ENCODE measurements at places on chromosomes 1 and 21.

DNA sequence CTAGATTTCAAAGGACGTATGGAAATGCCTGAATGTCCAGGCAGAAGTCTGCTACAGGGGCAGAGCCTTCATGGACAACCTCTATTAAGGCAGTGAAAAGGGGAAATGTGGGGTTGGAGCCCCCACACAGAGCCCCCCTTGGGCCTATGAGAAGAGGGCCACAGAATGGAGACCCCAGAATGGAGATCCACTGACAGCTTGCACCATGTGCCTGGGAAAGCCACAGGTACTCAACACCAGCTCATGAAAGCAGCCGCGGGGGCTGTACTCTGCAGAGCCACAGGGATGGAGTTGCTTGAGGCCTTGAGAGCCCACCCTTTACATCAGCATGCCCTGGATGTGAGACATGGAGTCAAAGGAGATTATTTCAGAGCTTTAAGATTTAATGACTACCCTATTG lies 108.7 kb downstream of the DMRTB1 start:
- no peak for DNase-seq

- DNase-seq, result no peak
These were observed 5.7 kb downstream of the VAMP4 start for GRCh38 chr1:171736196-171736595.

DNA sequence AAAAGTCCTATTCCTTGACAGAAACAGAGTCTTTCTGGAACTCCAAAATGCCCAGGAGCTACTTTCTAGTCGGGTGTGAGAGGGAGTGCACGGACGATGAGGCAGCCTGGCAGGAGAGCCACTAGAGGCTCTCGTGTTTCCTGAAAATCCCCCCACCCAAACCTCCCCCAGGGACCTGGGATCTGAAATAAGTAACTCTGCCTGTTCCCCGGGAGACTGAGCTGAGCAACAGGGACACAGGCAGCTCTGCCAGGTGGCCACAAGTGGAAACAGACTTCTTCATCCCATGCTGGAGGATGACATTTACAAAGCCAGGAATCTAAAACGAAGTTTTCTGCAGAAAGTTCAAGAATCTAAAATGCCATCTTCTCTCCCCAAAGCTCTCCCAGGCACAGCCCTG lies 77.1 kb downstream of the ITPKB start:
- no peak for DNase-seq

DNA sequence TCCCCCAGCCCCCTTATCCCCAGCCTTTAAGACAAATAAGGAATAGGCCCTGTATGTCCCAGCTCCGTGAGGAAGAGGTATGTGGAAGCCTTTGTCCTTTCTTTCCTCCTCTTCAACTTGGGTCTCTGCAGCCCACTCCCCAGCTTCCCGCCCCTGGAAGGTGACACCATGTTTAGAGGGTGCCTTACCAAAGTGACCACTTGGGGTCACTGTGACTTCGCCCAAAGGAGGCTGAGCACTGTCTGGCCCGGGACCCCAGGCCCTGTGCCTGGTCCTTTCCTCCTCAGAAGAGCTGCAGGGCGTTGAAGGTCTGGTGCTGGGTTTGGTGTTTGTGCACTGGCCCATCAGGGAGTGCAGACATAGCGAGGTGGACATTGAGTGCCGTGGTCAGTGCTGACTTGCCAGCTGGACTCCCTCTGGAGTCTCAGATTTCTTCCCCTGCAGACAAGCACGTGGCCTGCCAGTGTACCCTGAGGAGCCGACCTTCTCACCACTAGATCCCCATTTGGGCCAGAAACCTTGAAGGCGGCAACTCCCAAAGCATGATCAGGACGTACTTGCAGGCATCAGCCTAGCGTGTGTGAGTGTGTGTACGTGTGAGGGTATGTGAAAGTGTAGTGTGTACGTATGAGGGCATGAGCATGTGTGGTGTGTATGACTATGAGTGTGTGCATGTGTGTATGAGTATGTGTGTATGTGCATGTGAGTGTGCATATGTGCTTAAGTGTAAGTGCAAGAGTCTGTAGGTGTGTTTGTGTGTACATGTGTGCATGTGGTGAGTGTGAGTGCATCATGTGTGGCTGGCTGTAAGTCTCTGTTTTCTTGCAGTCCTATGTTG lies 181.4 kb upstream of the KIAA0040 start:
- DNase-seq, result peak; percentile 32

- DNase-seq, result peak; percentile 24
These were observed 380.8 kb downstream of the HHIPL2 start for GRCh38 chr1:222167111-222167510.

DNA sequence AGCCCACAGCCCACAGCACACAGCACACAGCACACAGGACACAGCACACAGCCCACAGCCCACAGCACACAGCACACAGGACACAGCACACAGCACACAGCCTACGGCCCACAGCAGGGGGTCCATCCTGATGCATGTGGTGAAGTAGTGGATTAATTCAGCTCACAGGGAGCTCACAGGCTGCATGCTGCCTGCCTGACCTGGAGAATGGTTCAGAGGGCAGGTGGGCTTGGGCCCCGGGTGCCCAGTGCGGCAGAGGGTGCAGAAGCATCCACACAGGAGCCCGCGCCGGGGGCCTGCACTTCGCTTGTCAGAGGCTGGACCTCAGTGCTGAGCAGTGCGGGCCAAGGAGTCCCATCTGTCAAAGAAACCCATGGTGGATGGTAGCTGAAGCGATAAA lies 21.1 kb upstream of the AJAP1 start:
- no peak for DNase-seq

GRCh38 chr1:37732111-37732780 lies 32.7 kb downstream of the EPHA10 start:
- DNase-seq, result no peak

DNA sequence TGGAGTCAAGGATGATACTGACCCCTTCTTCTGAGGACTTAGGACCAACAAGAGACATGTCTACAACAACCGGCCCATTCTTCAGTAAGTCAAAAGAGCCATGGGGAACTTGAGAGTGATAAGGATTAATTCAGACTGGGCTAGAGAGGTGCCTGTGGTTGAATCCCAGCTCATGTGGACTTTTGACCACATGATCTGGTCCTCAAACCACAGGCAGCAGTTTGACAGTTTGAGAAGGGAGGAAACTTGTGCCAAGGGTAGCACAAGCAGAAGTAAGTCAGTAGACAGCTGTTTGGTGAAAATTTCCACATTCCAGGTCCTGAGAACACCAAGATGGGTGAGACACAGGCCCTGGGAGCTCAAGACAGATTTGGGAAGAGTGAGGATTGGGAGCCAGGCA lies 19.8 kb downstream of the SH3BP5L start:
- no peak for DNase-seq

DNA sequence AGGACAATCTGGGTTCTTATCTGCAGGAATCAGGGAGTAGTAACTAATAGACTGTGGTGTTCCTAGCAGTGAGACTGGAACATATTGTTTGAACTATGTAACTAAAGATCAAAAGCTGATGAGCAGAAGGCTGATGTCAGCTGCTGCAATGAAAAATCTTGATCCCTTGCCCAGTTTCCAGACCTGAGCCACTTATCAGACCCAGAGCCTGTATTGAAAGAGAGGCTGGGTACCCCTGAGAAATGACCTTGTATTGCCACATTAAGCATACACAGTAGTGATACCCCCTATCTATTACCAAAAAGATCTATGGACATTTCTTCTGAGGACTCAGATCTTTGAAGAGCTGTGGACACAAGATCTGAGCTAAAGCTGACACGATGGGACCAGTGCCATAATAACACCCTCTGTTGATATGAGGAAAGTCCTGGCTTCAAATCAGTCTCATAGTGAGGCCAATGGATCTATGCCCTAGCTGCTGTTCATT lies 178.0 kb upstream of the GALNT2 start:
- no peak for DNase-seq

GRCh38 chr1:84277343-84278059 lies 24.0 kb upstream of the SAMD13 start:
- no peak for DNase-seq

DNA sequence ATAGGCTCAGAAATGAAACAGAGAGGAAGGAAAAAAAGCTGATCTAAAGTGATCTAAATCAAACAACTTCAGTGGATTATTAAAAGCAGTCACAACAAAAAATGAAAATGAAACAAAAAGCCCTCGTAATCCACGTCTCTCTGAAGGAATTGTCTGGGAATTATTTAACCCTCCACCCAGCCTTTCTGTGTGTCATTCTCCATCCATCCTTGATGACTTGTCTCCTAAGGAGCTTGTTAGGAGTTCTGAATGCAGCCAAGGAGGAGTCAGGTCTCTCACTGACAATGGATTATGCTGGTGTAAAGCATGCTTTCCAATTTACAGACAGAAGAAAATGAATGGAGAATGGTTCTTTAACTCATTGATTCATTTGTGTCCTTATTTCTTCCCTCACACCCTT lies 359.3 kb upstream of the RUNX1 start:
- DNase-seq, result no peak

DNA sequence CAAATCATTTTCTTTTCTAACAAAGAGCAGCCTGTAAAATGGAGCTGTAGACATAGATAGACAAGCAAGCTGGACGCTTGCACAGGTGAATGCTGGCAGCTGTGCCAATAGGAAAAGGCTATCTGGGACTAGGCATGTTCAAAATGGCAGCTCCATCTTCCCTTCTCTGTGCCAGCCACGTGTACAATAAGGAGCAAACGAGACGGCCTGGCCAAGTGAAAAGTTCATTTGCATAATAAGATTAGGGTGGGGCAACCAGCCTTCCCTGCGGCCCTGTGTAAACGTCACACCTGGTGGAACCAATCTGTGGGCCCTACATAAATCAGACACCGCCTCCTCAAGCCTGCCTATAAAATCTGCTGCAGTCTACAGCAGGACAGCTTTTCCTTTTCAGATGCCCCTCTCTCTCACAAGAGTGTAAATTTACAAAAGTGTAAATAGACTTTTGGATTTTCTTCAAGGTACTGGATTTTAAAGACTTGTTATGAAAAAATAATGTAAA lies 16.6 kb upstream of the EDEM3 start:
- no peak for DNase-seq

DNA sequence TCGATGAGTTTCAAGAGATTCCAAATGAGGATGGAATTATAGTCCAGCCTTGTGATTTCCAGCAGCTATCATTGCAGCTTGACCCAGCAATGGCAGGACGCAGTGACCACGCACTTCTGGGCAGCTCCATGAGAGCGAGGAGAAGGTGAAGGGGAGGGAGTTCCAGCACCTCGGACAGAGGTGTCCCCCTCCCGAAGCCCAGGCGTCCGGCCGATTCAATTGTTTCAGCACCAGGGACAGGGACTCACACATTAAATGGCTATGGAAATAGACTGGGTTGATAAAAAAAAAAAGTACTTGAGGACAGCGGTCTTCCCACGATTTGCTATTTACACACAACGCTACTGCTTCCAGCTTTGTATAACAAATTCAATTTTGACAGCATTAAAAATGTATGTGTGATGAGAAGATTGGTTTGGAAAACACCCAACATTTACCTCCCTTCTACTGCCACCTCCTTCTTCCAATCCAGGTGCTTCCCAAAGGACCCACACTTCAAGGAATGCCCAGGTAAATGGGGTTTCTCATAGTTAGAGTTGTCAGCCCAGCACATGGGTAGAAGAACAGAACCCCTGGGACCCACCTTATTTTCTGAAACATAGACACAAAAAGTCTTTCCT lies 71.8 kb downstream of the DISP3 start:
- peak; percentile 46 for DNase-seq

DNA sequence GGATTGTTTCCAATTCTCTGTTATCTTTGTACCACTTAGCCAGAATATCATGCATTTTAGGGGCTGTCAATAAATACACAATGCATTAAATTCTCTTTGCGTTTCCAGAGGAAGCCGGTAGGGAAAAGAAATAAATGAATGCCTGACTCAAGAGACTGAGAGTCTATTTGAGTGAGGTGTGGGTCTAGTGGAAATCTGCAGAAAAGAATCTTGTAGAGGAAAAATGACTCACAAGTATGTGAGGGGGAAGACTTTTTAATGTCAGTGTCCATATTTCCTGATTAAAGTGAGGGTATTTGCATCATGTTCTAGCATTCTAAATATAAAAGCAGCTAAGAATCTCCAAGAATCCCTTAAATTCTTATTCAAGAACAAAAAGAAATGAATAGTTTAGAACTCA lies 271.1 kb downstream of the PTPRC start:
- DNase-seq, result no peak

DNA sequence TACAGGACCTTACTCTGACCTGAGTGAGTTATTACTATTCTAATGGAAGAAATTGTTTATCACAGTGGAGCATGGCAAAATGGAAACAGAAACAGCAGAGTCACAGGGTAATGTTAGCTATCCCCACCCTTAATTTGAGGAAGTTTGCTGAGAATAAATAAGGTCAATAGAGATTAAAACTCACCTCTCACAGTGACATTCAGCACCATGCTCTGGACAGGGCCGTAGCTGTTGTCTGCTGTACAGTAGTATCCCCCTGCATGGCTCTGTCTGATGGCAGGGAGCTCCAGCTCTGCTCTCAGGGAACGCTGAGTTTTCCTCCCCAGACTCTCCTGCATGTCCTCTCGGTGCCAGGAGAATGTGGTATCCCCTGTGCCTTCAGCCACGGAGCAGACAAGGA lies 11.9 kb downstream of the FCRL4 start:
- no peak for DNase-seq

DNA sequence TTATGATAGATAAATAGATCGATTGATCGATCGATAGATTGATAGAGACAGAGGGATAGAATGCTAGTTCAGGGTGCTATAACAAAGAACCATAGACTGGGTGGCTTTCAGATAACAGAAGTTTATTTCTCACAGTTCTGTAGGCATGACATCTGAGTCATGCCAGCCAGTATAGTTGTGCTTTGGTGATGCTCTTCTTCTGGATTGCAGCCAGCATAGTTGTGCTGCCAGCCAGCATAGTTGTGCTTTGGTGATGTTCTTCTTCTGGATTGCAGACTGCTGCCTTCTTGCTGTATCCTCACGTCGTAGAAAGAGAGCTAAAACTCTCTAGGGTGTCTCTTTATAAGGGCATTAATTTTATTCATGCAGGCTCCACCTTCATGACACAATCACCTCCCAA lies 860.8 kb downstream of the BRINP3 start:
- DNase-seq, result no peak

DNA sequence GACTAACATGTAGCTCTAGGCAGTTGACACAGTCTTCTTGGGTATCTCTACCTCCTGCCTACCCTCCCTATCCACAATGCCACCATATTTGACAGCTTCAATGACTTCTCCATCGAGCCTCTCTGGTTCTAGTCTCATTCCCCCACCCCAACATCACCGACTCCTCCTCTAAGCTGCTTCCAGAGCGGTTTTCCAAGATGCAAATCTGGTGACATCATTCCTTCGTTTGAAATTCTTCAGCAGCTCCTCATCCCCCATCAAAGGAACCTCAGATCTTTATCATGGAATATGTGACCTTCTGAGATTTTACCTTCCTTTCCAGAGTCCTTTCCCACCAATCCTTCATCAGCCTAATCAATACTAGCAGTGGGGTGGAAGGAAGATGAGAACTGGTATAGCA lies 352.4 kb upstream of the RUNX1 start:
- no peak for DNase-seq

DNA sequence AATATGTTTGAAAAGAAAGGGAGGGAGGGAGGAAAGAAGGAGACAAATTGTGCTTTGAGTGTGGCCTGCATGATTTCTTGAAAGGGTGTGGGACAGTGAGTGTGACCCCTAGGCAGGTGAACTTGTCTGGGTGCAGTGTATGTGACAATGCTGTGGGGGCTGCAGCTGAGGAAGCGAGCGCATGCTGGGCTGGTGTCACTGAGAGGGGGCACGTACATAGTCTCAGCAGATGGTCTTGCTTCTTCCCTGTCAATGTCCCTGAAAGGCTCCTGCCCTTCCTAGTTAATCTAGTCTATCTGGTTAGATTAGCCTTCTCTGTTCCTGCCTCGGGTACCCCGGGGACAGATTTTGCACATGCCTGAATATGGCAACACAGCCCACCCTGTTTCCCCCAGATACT lies 9.8 kb downstream of the FAAH start:
- DNase-seq, result no peak

Data from activated CD4-positive, alpha-beta T cell treated with anti-CD3 and anti-CD28 coated beads, Interleukin-2, Interleukin-6, amounts not matched to agents 100 ng/mL and 50 ng/mL, durations not matched to agents 16 hours and 8 hours (primary cell).